ENCODE measurements at places on chromosomes 2 and 18.

GRCh38 chr2:26457251-26457666 lies 20.7 kb downstream of the OTOF start:
- H3K4me3 ChIP-seq = no peak overlapping the region
- peaks cover 3% of the 10 kb centered on the region for H3K27me3 ChIP-seq
- no peaks in the 10 kb centered on the region for H3K4me1 ChIP-seq
- H3K36me3 ChIP-seq = no peaks in the 10 kb centered on the region
- DNase-seq = no peak
- no peak overlapping the region for H3K27ac ChIP-seq

DNA sequence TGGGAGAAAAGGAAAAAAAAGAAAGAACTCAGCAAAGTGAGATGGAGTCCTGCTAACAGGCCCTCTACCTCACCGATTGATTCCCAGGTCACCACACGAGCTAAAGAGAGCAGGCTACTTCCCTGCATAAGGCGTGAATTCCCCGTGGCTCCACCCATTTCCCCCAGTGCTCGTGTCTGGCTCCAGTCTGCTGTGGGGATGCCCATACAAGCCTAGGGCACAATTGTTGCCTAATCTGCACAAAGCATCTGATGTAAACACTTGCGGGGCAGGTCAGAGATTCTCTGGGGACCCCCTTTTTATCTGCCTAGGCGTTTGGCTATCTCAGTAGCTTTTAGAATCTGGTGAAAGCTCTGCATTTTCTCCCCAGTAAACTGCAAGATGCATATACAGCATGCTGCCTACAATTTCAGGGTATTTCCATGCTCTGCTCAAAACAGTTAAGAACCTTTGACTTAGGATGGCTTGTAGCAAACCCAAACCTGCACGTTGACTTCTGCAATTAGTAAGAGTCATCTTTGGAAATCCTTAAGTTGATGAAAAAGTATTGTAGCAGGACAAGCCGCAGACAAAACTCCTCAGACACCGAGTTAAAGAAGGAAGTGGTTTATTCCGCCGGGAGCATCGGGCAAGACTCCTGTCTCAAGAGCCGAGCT lies 34.8 kb downstream of the MYO3B start:
- peaks cover 10% of the 10 kb centered on the region for H3K27me3 ChIP-seq
- no peak for DNase-seq
- no peak overlapping the region for H3K27ac ChIP-seq
- H3K4me1 ChIP-seq = no peaks in the 10 kb centered on the region

DNA sequence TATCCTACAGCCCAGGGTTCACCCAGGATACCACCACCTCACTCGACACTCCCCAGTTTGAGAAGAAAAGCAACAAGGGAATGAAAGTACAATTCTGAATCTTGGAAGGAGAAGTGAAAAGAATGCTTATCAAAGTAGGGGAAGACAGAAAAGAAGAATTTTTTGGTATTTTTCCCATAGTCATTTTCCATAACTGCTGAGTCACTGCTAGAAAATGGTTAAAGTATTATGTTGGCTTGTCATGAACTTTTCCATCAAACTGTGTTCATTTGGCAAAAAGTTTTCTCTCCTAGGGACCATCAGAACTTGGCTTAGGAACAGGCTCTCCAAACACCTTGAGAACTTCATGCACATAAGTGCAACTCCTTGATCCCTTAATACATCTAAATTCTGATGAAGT lies 192.0 kb downstream of the BCL11A start:
- H3K27me3 ChIP-seq = peaks cover 16% of the 10 kb centered on the region
- H3K4me1 ChIP-seq = peaks cover 5% of the 10 kb centered on the region
- DNase-seq = no peak
- H3K36me3 ChIP-seq = no peaks in the 10 kb centered on the region

DNA sequence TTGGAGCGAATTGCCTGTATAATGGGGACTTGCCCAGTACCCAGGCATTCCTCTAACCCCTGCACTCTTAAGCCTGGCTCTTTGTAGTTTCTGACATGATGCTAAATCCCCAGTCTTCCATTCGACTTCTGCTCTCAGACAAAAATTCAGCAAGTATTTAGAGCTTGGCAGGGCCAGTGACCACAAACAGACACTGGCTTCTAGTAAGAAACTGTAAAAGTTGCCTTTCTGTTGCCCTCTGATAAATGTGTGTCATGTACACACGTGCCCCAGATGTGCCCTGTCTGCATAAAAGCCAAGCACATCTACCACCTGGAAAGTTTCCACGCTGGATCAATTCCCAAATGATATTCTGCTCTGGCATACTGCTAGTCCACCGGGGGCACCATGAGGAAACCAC lies 18.0 kb downstream of the PAX3 start:
- no peaks in the 10 kb centered on the region for H3K4me1 ChIP-seq
- no peak overlapping the region for H3K27ac ChIP-seq
- peaks cover 2% of the 10 kb centered on the region for H3K27me3 ChIP-seq
- no peak for DNase-seq

GRCh38 chr2:65775839-65776238 lies 343.4 kb upstream of the SPRED2 start:
- H3K4me1 ChIP-seq = no peaks in the 10 kb centered on the region
- no peak for DNase-seq
- H3K4me3 ChIP-seq = no peak overlapping the region

DNA sequence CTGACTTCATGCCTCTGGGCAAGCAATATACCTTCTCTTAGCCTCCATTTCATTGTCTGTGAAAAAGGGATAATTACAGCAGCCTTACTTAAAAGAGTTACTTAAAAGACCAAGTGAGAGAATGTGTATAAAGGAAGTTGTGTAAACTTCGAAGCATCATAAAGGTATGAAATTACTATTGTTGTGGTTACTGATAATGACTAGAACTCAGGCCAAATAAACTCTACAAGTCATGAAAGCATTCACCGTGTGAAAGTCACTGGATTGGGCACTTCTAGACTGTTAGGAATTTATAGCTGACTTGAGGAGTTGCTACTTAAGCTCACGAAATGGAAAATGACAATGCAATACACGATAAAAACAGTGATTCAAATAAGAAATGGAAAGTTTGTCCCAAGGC lies 67.4 kb upstream of the HAAO start:
- H3K27me3 ChIP-seq = peaks cover 3% of the 10 kb centered on the region
- DNase-seq = no peak
- no peaks in the 10 kb centered on the region for H3K36me3 ChIP-seq
- H3K4me3 ChIP-seq = no peak overlapping the region

DNA sequence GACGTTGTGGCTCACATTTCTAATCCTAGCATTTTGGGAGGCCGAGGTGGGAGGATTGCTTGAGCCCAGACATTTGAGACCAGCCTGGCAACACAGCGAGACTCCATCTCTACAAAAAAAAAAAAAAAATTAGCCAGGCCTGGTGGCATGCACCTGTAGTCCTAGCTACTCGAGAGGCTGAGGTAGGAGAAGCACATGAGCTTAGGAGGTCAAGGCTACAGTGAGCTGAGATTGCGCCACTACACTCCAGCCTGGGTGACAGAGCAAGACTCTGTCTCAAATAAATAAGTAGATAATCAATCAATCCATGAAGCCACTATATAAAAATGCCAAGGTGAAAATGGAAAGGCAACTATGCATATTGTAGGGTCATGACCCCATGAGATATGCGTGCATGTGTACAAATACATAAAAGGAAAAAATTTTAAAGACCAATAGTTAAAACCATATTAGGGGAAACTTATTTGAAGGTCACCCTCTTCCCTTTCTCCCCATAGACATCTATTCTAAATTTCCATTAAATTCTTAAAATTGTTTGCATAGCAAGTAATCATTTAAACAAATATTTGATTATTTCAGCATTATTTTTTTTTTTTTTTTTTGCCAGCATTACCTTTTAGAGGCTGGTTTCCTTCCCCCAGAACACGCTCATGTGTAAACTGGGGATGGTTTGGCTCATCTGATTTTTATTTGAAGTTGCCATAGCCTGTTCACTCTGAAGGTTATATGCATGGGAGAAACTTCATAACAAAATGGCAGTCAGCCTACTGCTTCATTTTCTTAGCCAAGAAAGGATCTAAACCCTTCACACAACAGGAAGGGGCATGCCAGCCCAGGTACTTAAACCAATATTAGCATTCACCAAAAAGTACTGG lies 37.3 kb upstream of the TMEM247 start:
- peaks cover 26% of the 10 kb centered on the region for H3K4me1 ChIP-seq
- peaks cover 3% of the 10 kb centered on the region for H3K36me3 ChIP-seq
- H3K27ac ChIP-seq = no peak overlapping the region

DNA sequence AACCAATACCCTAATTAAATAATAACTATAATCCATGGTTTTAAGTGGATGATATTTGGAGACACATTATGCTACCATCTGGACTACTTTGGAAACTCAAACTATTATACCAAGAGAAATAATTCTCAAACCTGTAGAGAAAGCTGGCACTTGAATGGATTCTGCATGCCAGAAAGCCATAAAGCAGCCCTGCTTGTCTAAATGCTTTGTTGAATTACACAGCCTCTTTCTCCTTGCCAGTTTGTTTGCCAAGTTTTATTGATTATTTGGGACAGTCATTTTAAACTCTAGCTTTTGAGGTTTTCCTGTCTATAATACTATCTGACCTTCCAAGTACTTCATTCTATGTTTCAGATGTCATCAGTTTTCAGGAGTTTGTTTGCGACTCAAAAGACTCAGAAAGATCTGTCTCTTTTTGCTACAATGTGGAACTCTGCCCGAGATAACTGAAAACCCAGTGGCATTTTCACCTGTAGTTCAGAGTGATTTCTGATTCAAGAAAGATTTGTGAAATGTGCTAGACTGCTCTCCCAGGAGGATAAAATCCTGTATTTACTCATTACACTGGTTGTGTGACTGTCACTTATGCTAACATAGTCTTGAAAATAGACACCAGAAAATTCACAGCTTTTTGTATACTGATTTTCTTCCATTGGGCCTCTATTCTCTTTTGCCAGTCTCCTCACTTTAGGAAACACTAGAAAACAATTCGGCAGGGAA lies 29.2 kb upstream of the MBOAT2 start:
- no peak overlapping the region for H3K27ac ChIP-seq
- no peak overlapping the region for H3K4me3 ChIP-seq
- peaks cover 17% of the 10 kb centered on the region for H3K4me1 ChIP-seq
- peaks cover 20% of the 10 kb centered on the region for H3K27me3 ChIP-seq

DNA sequence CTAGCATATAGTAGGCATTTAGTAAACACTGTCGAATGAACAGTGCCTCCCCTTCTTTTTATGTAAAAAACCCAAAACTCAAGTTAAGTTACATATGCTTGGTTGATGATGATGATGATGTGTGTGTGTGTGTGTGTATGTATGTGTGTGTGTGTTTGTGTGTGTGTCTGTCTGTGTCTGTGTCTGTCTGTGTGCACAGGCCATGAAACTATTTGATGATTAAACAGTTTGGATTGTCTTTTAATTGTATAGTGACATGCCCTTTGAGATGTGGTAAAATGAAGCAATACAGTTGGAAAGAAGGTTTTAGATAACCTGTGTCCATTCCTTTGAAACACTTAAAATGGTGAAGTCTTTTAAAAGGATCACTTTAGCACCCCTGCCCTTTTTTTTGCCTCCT lies 105.6 kb downstream of the MAP4K4 start:
- H3K27me3 ChIP-seq = no peaks in the 10 kb centered on the region
- H3K27ac ChIP-seq = no peak overlapping the region
- no peak for DNase-seq
- H3K36me3 ChIP-seq = peaks cover 17% of the 10 kb centered on the region
- H3K4me1 ChIP-seq = peaks cover 26% of the 10 kb centered on the region

DNA sequence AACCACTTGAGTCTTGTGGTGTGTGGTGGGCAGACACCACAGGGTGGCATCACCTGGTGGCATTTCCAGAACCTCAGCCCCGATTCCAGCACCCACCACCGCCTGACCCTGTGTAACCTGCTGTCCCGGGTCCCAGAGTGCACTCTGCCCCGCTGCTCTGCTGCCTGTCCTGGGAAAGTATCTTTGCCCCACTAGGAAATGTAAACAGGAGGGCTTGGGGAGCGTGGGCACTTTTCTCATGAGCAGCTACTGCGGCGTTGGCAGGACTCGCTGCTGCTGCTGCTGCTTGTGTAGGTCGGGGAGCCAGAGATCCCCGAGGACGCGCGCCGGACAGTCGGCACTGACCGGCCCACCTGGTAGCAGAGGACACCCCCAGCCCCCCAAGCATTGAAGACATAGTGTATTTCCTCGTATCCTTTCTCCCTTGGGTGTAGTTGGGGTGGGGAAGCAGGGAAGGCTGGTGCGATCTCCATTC lies 13.4 kb downstream of the DTYMK start:
- no peaks in the 10 kb centered on the region for H3K27me3 ChIP-seq
- no peak for DNase-seq
- H3K4me3 ChIP-seq = no peak overlapping the region
- H3K36me3 ChIP-seq = peaks cover 42% of the 10 kb centered on the region

DNA sequence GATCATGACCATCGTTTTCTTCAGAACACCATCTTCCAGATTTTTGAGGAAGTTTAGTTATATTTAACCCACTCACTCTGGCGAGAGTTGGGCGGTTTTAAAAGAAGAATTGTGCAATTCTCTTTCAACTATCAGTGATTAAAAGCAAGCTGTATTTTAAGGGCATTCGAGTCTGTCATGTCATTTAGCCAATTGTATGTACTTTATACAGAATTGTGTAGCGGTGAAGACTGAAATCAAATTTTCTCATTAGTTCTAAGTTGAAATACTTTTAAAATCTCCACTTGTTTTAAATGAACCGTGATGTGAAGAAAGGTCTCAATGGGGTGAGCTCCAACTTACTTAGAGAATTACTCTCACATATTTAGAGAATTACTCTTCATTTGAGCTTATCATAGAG lies 214.6 kb upstream of the DTNA start:
- H3K36me3 ChIP-seq = no peaks in the 10 kb centered on the region
- H3K27me3 ChIP-seq = peaks cover 31% of the 10 kb centered on the region
- no peak overlapping the region for H3K27ac ChIP-seq
- no peak for DNase-seq

DNA sequence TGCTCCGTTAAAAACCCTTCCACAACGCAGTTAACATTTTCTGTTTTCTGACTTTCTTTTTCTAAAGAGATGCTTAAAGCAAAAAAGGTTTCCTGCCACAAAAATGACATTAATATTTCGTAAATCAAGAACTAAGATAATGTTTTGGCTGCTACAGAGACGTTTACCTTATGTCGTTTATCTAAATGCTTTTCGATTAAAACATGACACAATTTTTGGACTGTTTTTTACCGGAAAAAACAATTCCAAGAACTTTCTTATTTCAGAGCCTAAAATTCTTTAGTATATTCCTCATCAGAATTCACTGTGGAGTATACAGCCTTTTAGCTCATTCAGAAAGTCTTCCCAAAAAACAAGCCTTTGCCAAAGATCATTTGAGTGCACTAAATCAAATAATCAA lies 278.0 kb upstream of the TCF4 start:
- H3K27ac ChIP-seq = no peak overlapping the region
- H3K27me3 ChIP-seq = no peaks in the 10 kb centered on the region
- no peak for DNase-seq
- H3K36me3 ChIP-seq = no peaks in the 10 kb centered on the region
